ENCODE measurements at places on chromosomes 3 and 15. TPM values are rescaled to one million over a fixed set of nuclear protein-coding genes. Genes with fewer than 3 reads are reported as not detected.

DNA sequence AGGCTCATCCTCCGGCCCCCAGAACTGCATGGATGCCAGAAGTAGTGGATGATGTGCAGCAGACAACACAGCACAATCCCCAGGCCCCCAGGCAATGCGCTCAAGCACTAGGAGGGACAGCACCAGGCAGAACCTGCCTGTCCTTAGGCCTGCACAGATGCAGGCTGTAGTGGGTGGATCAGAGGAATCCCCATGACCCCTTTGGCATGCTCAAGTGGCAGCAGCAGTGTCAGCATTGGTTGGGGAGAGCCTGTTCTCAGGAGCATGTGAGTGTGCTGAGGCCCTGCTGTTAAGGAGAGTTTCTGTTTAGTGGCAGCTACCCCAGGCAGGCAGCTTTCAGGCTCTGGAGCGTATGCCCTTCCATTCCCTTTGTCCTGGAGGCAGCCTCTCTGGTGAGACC lies 25.1 kb upstream of the CD200R1L start:
- H3K4me3 ChIP-seq = no peak overlapping the region
- no peak for DNase-seq
- H3K4me1 ChIP-seq = peaks cover 48% of the 10 kb centered on the region
- H3K27ac ChIP-seq = no peak overlapping the region
- H3K36me3 ChIP-seq = no peaks in the 10 kb centered on the region
- H3K27me3 ChIP-seq = no peaks in the 10 kb centered on the region

- no peaks in the 10 kb centered on the region for H3K4me1 ChIP-seq
- H3K27me3 ChIP-seq = no peaks in the 10 kb centered on the region
- no peaks in the 10 kb centered on the region for H3K36me3 ChIP-seq
- no peak overlapping the region for H3K27ac ChIP-seq
These were observed 31.0 kb downstream of the IL16 start for GRCh38 chr15:81227716-81228115.

GRCh38 chr3:9955067-9955502 lies 2.9 kb upstream of the PRRT3 start:
- H3K27ac ChIP-seq = no peak overlapping the region
- no peaks in the 10 kb centered on the region for H3K36me3 ChIP-seq
- no peak for DNase-seq
- no peak overlapping the region for H3K4me3 ChIP-seq
- peaks cover 10% of the 10 kb centered on the region for H3K4me1 ChIP-seq
- H3K27me3 ChIP-seq = peaks cover 2% of the 10 kb centered on the region

The IL16 gene
- polyA plus RNA-seq = 95.1 TPM

- no peaks in the 10 kb centered on the region for H3K4me1 ChIP-seq
- H3K27me3 ChIP-seq = no peaks in the 10 kb centered on the region
- no peak overlapping the region for H3K4me3 ChIP-seq
- no peak overlapping the region for H3K27ac ChIP-seq
These were observed 537.8 kb downstream of the OTOL1 start for GRCh38 chr3:162034368-162034767.

The LYZL4 gene
- polyA plus RNA-seq = not detected

The APOD gene
- not detected for polyA plus RNA-seq

The AQP9 gene
- polyA plus RNA-seq = 141 TPM

The ARL8B gene
- 121 TPM for polyA plus RNA-seq

- peak; percentile 3 for DNase-seq
- no peak overlapping the region for H3K4me3 ChIP-seq
- H3K4me1 ChIP-seq = no peaks in the 10 kb centered on the region
- H3K27ac ChIP-seq = no peak overlapping the region
These were observed 127.2 kb upstream of the DPH6 start for GRCh38 chr15:35673093-35673684.

DNA sequence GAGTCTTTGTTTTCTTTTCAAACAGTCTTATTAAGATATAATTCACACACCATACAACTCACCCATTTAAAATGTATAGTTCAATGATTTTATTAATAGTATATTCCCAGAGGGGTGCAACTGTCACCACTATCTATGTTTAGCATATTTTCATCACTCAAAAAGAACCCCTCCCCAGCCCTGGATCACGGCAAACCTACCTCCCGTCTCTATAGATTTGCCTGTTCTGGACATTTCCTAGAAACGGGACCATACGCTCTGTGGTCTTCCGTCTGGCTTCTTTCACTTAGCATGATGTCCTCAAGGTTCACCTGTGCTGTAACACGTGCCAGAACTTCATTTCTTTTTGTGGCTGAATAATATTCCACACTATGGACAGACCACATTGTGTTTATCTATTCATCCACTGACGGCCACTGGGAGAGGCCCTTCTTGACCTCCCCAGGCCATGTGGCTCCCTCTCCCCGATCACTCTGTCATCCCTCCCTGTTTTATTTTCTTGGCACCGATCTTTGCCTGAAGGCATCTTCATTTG lies 56.4 kb downstream of the IQSEC1 start:
- H3K27ac ChIP-seq = peak overlapping the region; percentile 100
- H3K36me3 ChIP-seq = no peaks in the 10 kb centered on the region
- H3K27me3 ChIP-seq = no peaks in the 10 kb centered on the region

GRCh38 chr3:74403307-74403706 lies 211.2 kb downstream of the CNTN3 start:
- no peak overlapping the region for H3K4me3 ChIP-seq
- H3K36me3 ChIP-seq = no peaks in the 10 kb centered on the region
- no peak overlapping the region for H3K27ac ChIP-seq
- no peak for DNase-seq
- H3K4me1 ChIP-seq = no peaks in the 10 kb centered on the region

The NAA80 gene
- 2.3 TPM for polyA plus RNA-seq

DNA sequence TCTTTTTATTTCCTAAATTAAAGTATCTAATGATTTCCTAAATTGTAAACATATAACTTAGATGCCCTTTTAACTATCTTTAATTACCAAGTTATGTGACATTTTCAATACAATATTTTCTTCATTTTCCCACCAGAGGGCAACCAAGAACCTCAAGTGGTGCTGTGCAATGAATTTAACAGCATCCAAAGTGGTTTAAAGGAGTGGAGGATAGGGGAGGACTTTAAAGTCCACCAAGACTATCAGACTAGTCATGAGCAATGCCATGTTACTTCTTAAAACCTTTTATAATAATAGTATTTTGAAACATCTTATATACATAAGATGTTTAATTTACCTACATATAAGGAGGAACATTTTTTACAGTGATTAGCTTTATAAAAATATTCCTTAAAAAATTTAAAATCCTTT lies 74.4 kb downstream of the DLG1 start:
- DNase-seq = peak; percentile 19
- H3K27me3 ChIP-seq = no peaks in the 10 kb centered on the region
- H3K4me3 ChIP-seq = no peak overlapping the region
- no peaks in the 10 kb centered on the region for H3K36me3 ChIP-seq
- H3K4me1 ChIP-seq = no peaks in the 10 kb centered on the region
- no peak overlapping the region for H3K27ac ChIP-seq

- no peaks in the 10 kb centered on the region for H3K36me3 ChIP-seq
- H3K27me3 ChIP-seq = no peaks in the 10 kb centered on the region
These were observed 35.1 kb downstream of the DAZL start for GRCh38 chr3:16570113-16570512.

The GPR62 gene
- not detected for polyA plus RNA-seq

GRCh38 chr3:23519314-23520208 lies 286.2 kb upstream of the UBE2E1 start:
- no peaks in the 10 kb centered on the region for H3K36me3 ChIP-seq
- no peak for DNase-seq
- no peaks in the 10 kb centered on the region for H3K27me3 ChIP-seq
- no peak overlapping the region for H3K4me3 ChIP-seq
- H3K27ac ChIP-seq = no peak overlapping the region

The PLA1A gene
- polyA plus RNA-seq = 0.10 TPM

The HTR3E gene
- polyA plus RNA-seq = not detected

- peaks cover 18% of the 10 kb centered on the region for H3K4me1 ChIP-seq
- no peaks in the 10 kb centered on the region for H3K36me3 ChIP-seq
- H3K27ac ChIP-seq = peak overlapping the region; percentile 34
These were observed 17.3 kb downstream of the IGF2BP2 start for GRCh38 chr3:185807445-185808068.

The ZNF860 gene
- polyA plus RNA-seq = not detected

The KBTBD12 gene
- polyA plus RNA-seq = not detected

- peak overlapping the region; percentile 62 for H3K27ac ChIP-seq
- peaks cover 12% of the 10 kb centered on the region for H3K4me1 ChIP-seq
- H3K36me3 ChIP-seq = peaks cover 74% of the 10 kb centered on the region
- H3K27me3 ChIP-seq = no peaks in the 10 kb centered on the region
These were observed 28.7 kb downstream of the USP8 start for GRCh38 chr15:50452927-50453326.

- peaks cover 13% of the 10 kb centered on the region for H3K4me1 ChIP-seq
- H3K36me3 ChIP-seq = no peaks in the 10 kb centered on the region
- H3K27me3 ChIP-seq = peaks cover 19% of the 10 kb centered on the region
- no peak overlapping the region for H3K4me3 ChIP-seq
- H3K27ac ChIP-seq = no peak overlapping the region
- no peak for DNase-seq
These were observed 2.4 kb downstream of the HYKK start for GRCh38 chr15:78509726-78510312.

The CD80 gene
- polyA plus RNA-seq = 0.87 TPM

DNA sequence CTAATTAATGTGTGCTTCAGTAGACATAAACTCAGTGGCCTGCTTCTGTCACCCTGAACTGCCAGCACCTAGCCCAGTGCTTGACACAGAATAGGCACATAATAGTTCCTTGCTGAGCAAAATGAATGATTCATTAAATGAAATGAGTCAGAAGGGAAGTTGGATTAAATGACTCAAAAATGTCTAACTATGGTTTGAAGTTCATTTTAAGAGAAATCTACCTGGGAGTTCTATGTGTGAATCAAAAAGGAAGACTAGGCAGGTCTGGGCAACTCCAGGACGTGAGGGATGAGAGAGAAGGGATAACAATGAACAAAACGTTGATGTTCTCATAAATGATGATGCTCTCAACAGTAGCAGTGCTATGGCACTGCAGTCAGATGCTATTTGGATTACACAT lies 175.0 kb downstream of the CFAP20DC start:
- no peak for DNase-seq
- H3K4me1 ChIP-seq = no peaks in the 10 kb centered on the region
- no peaks in the 10 kb centered on the region for H3K36me3 ChIP-seq

DNA sequence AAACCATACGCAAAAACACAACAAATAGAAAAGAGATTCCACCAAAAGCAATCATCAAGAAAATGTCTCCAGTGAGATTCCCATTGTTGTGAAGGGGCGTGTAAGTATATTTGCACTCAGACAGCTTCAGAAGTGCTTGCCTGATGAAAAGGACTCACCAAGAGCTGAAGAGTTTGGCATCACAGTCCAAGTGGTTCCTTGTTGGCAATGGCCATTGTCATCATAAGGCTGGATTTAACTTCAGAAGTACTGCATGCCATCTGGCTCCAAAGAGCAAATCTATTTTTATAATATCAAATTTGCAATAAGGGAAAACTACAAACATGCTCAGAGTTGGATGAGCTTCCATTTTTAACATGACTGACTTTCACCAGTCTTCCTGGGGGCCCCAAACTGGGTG lies 505.3 kb upstream of the NR2F2 start:
- H3K27ac ChIP-seq = no peak overlapping the region
- DNase-seq = no peak
- H3K36me3 ChIP-seq = no peaks in the 10 kb centered on the region
- no peaks in the 10 kb centered on the region for H3K27me3 ChIP-seq

GRCh38 chr3:17227472-17227871 lies 342.7 kb downstream of the PLCL2 start:
- H3K4me1 ChIP-seq = no peaks in the 10 kb centered on the region
- no peak overlapping the region for H3K27ac ChIP-seq
- H3K4me3 ChIP-seq = no peak overlapping the region
- no peaks in the 10 kb centered on the region for H3K36me3 ChIP-seq

DNA sequence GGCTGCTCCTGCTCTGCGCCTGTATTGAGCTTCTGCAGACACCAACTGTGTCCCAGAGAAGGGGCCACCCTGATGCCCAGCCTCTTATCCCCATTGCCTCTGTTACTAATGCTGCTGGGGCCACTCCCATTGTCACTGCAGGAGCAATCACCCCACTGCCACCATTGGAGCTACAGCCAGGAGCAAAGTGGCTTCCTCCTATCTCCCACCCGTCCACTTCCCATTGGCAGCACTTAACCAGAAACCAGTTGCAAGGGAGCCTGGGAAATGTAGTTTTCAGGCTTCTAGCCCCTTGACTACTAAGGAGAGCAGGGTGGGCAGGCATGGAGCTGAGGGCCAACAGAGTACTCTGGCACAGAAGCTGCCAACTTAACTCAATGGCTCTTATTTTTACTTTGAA lies 55.9 kb upstream of the KLF13 start:
- H3K4me3 ChIP-seq = peak overlapping the region; percentile 1
- peaks cover 95% of the 10 kb centered on the region for H3K4me1 ChIP-seq
- peak; percentile 53 for DNase-seq
- H3K27me3 ChIP-seq = no peaks in the 10 kb centered on the region
- H3K36me3 ChIP-seq = no peaks in the 10 kb centered on the region
- H3K27ac ChIP-seq = peak overlapping the region; percentile 3

GRCh38 chr3:69130689-69131088 lies 8.3 kb upstream of the LMOD3 start:
- DNase-seq = no peak
- no peaks in the 10 kb centered on the region for H3K36me3 ChIP-seq
- no peak overlapping the region for H3K27ac ChIP-seq
- H3K4me3 ChIP-seq = no peak overlapping the region
- no peaks in the 10 kb centered on the region for H3K27me3 ChIP-seq

- no peak for DNase-seq
- peak overlapping the region; percentile 83 for H3K4me3 ChIP-seq
- H3K36me3 ChIP-seq = peaks cover 27% of the 10 kb centered on the region
These were observed 646 bp downstream of the IQCB1 start for GRCh38 chr3:121834157-121834670.

DNA sequence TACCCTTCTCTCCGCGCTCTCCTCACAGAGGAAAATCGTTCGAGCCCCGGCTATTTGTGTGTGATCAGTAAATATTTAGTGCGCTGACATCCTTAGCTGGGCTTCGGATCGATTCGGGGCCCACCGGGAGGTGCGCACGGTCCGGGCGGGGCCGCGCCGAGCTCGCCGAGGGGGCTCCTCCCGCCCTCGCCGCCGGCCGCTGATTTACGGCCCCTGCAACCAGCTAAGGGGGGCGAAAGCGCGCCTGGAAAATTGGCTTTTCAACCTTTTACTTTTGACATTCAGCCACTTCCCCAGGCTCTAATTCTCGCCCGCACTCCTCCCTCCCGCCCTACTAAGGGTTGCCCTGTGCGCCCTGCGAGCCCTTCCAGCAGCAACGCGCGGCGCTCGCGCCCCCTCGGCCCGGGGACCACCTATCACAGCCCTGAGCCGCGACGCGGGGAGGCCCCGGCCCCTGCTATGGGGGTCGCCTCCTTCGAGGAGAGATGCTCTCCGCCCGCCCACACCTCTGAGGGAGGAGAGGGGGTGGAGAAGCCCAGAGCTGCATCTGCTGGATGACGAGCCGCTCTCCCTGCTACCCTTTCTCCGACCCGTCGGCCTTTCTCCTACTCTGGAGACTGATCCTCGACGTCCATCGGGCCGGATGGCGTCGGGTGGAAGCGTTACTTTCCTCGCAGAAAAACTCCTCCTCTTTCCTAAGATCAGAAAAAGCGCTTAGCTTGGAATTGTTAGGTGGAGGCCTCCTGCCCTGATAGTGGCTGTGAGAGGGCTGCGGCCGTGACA lies 7.8 kb upstream of the NR2F2 start:
- H3K27me3 ChIP-seq = peaks cover 97% of the 10 kb centered on the region
- H3K4me1 ChIP-seq = peaks cover 10% of the 10 kb centered on the region
- H3K27ac ChIP-seq = no peak overlapping the region
- no peak for DNase-seq
- no peaks in the 10 kb centered on the region for H3K36me3 ChIP-seq

GRCh38 chr3:172987273-172987672 lies 153.8 kb downstream of the SPATA16 start:
- no peaks in the 10 kb centered on the region for H3K27me3 ChIP-seq
- no peak overlapping the region for H3K4me3 ChIP-seq
- no peaks in the 10 kb centered on the region for H3K4me1 ChIP-seq
- H3K27ac ChIP-seq = no peak overlapping the region
- no peaks in the 10 kb centered on the region for H3K36me3 ChIP-seq

The SYNPR gene
- not detected for polyA plus RNA-seq

The CHRM5 gene
- not detected for polyA plus RNA-seq

The MTFMT gene
- polyA plus RNA-seq = 9.0 TPM

The BFSP2 gene
- polyA plus RNA-seq = not detected

Measured in CD14-positive monocyte (primary cell).